Stimulated activated CD4-positive, alpha-beta T cell treated with anti-CD3 and anti-CD28 coated beads, Interleukin-1b, Interleukin-23, amount 100 ng/mL, for 24 hours (primary cell): ENCODE measurements at places on chromosomes 13 and 19.

DNA sequence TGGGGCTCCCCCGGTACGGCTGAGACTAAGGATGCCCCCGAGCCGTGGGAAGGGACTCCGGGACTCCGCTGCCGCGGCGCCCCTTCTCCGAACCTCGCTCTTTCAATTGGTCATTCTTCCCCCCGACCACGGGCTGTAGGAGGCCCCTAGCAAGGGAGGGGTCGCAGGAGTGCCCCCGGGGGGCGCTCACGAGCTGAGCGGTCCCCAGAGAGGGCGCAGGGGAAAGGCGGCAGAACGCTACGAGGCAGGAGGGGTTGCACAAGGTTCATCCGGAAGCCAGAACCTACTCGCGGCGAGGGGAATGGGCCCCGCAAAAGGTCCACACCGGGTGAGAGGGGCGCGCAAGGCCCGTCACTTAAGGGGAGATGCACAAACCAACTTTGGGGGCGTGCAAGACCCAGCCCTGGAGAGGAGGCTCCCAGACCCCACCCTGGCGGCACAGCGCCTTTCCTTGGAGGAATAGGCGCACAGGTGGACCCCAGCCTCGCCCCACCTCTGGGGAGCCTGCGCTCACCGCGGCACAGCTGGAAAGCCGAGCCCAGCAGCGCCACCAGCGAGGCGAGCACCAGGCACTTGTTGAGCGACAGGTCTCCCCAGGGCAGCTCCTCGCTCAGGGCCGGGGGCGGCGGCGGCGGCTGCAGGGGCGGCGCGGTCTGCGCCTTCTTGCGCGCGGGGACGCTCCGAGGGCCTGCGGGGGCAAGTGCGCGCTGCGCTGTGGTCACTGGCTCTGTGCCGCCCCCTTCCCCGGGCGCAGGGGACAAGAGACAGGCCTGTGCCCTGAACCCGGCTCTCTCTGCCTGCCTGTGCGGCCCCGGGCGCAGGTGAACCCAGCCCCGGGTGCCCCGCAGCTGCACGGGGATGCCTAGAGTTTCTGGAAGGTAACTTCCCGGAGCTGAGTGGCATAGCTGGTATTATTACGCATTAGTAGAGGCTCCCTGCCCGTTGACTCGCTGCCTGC lies 2.8 kb downstream of the JSRP1 start:
- no peak for DNase-seq

- no peak for DNase-seq
Measured at GRCh38 chr13:113365971-113366588, 2.1 kb upstream of the GRTP1 start.

DNA sequence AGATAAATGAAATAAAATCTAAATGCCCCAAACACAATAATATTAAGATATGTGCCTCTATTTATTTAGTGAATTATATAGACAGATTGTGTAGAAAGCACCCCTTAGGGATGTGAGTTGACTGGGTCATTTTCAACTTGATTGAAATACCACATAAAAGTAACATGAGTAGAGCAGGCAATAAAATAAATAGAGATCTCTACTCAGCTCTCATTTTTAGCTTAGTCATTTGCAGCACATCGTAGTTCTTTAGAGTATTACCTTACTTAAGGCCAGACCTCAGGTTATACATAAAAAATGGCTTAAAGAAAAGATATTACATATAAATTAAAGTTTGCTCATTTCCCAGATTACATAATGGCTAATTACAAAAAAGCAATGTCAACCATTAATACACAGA lies 1525.6 kb upstream of the PRR20A start:
- DNase-seq, result no peak

GRCh38 chr13:99704390-99704789 lies 203.1 kb downstream of the TM9SF2 start:
- no peak for DNase-seq

- peak; percentile 60 for DNase-seq
Measured at GRCh38 chr13:19864746-19865309, 1.4 kb upstream of the ZMYM5 start.

- no peak for DNase-seq
Measured at GRCh38 chr13:109788372-109789111, 2.2 kb upstream of the IRS2 start.

GRCh38 chr13:95865080-95865615 lies 188.1 kb downstream of the UGGT2 start:
- DNase-seq, result no peak

DNA sequence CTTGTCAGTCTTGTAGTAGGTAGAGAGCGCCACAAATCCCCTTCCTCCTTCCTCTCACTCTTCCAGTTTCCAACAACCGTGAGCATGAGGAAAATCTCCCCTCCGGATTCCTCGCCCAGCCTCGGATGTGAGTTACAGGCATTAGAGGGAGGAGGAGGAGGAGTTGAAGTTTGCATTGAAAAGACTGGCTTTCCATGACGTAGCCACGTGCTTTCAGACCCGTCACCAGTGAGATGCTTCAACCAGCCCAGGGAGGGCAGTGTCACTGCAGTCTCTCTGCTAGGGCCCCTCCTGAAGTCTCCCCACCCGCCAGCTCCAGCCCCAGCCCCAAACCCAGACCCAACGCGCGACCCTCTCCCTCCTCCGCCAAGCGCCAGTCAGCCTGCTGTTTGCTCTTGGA lies 442 bp upstream of the FGF14 start:
- DNase-seq, result no peak

GRCh38 chr13:112447306-112447705 lies 71.2 kb downstream of the SPACA7 start:
- DNase-seq, result no peak

GRCh38 chr13:48494874-48495273 lies 38.0 kb downstream of the RCBTB2 start:
- no peak for DNase-seq

DNA sequence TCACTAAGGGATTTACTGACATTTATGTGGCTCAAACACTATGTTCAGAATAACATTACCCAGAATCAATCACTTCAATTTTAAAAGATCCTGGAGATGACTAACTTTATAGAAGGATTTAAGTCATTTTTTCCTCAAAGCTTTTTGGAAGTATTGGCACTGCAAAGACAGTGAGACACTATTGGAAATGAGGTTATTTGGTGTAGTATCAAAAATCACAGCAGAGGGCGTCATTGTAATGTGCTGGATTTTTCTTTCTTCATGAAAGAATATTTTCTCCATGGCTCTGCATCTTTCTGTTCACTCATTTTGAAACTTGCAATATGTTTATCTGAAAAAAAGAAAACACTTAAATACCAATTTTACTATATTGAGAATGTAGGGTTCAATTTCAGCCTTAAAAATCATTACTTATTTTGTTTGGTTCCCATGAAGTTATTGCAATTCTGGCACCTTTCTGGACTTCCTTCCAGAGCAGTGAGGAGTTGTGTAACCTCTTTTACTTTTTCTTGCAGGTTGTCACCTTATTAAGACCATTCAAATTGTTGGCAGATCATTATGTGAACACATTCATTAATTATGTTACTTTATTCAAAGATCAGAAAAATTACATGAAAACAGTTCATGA lies 3.7 kb upstream of the CSNK1A1L start:
- DNase-seq, result no peak

DNA sequence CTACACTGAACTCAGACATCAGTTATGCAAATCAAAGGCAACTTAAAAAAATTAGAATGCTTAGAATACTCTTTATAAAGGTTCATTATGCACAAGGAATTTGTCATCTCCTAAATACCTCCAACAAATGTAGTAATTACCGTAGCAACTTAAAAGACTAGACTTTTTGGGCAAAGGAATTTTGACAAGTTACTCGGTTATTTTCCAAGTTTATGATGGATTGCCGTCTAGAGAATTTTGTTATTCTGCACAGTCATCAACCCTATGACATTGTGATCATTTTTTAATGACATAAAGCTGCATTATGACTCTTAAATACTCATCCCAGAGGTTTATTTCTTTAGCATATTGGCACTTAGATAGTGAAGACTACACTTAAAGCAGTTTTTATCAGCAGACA lies 71.9 kb downstream of the TRPC4 start:
- no peak for DNase-seq

DNA sequence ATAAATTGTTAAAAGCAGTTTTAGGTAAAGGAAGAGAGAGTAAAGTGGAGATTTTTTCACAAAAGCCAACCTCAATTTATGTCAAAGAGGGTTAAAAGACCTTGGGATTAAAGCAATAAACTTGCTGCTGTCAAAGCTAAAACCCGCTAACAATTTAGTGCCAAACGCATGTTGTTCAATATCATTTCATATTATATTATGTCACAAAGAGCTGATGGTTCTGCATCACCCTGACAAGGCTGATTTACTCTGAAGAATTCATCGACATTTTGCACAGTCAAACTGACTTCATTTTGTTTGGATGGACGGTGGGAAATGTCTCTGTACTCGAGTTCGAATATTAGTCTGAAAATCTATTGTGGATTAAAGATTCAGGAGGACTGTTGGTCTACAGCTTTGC lies 315.8 kb upstream of the TSHZ3 start:
- no peak for DNase-seq

DNA sequence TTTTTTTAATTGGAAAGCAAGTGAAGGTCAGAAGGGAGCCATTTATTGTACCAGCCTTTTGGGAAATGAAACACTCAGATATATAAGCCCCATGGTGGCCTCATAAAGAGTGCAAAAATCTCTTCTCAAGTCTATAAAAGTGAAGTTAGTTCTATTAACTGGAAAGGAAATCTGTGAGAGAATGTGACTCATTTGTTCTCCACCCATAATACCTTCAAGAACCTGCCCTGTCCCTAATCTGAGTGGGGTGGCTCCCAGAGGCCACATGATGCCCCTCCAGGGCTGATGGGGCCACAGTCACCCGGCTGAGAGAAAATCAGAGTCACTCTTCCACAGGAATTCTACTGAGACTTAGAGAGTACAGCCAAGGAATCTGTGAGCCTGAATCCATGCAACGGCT lies 65.8 kb upstream of the SERP2 start:
- no peak for DNase-seq

GRCh38 chr13:80870186-80870585 lies 529.3 kb upstream of the SPRY2 start:
- no peak for DNase-seq

DNA sequence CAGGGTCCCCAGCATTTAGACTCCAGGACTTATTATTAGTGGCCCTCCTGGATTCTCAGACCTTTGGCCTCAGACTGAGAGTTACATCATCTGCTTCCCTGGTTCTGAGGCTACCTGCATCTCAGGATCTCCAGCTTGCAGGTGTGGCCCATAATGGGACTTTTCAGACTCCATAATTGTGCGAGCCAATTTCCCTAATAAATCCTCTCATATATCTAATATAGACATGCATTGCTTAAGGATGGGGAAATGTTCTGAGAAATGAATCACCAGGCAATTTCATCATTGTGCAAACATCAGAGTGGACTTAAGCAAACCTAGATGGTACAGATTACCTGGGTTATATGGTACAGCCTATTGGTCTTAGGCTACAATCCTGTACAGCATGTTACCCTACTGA lies 116.5 kb upstream of the FBXL3 start:
- no peak for DNase-seq

DNA sequence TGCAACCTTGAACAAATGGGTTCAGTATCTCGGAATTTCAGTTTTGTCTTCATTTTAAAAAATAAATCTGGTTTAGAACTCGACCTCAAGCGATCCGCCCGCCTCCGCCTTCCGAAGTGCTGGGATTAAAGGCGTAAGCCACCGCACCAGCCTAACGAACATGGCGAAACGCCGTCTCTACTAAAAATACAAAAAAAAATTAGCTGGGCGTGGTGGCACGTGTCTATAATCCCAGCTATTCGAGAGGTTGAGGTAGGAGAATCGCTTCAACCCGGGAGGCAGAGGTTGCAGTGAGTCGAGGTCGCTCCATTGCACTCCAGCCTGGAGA lies 571 bp downstream of the ZNF302 start:
- no peak for DNase-seq

DNA sequence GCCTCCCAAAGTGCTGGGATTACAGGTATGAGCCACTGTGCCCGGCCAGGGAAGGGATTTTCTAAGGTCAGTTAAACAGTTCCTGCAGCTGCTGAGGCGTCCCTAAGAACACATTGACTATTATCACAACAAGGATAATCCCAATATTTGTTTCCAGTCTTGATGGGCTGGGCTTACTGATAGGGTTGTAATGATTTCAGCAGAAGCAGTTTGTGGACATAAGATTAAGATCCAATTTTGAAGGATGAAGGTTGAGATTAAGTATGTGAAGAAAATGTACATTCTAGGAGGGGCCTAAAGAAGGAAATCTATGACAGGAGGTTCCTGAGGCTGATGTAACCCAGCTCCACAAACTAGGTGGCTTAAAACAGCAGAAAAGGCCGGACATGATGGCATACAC lies 10.7 kb upstream of the CCDC124 start:
- no peak for DNase-seq

- DNase-seq, result no peak
Measured at GRCh38 chr13:53015971-53016370, 12.6 kb upstream of the OLFM4 start.

- no peak for DNase-seq
Measured at GRCh38 chr13:28401303-28402056, 93.4 kb downstream of the FLT1 start.

DNA sequence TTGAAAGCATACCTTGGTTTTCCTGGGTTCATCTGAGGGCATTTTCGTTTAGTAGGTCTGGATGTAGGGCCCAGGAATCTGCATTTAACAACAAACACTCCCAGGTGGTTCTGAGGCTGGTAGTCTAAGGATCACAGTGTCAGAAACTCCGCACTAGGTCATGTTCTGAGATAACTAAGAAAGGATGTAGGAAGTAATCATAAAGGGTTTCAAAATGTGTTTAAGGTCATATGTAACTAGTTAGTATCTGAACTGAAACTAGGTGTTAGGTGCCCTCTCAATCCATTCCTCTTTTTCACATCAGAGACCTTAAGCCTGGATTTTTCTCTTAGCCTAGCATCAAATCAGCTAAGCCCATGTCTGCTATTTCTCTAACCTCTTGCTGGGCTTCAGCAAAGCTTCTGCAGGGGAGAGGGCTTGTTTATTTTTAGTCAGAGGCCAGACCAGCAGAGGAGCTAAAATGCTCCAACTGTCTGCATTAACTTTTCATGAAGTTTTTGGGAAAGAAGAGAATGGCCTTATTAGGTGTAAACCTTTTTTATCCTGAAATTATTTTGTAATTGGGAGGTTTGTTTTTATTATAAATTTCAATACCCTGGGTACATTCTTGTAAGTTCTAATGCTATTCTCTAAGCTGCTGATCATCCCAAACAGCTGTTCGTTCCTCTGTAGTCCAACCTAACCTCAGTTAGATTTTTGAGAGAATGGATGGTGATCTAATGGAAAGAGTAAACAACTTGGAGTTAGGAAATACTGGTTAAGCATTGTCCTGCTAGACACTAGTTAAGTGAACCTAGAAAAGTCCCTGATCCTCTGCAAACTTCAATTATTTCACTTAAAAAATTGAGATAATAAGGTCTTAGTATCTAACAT lies 262.8 kb upstream of the RFC3 start:
- no peak for DNase-seq

- DNase-seq, result no peak
Measured at GRCh38 chr13:110001670-110002275, 215.4 kb upstream of the IRS2 start.

- no peak for DNase-seq
Measured at GRCh38 chr13:93814658-93815057, 588.1 kb downstream of the GPC6 start.

- DNase-seq, result no peak
Measured at GRCh38 chr19:8569066-8569771, 8.0 kb downstream of the MYO1F start.

GRCh38 chr19:15240515-15240914 lies 8.3 kb upstream of the EPHX3 start:
- no peak for DNase-seq

GRCh38 chr19:13102666-13103580 lies at the start of gene LYL1:
Gene LYL1 (minus strand): TSS chr19:13102858. CDS start chr19:13101171, 1,687 bp downstream.
- no peak for DNase-seq
